ENCODE measurements at places on chromosomes 11 and 22.
A peak's percentile ranks its signal among the peaks of the same experiment; 100 is the strongest.

DNA sequence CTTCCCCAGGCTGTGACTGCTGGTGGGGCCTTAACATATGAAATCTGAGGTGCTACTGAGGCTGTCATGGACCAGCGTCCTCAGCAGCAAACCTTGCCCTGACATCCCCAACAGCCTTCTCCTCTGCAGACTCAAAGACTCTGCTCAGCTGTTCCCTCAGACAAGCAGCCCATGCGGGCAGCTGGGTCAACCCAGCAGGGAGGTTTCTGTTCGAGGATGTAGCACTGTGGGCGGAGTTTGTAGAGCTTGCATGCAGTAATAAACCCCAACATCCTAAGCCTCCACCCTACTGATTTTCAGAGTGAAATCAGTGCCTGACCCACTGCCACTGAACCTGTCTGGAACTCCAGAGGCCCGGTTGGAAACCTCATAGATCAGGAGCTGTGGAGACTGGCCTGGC, 88.8 kb upstream of the XKR3 start:
- no peak for DNase-seq

- DNase-seq: no peak
Observed at GRCh38 chr11:109374032-109374431, 48.0 kb upstream of the C11orf87 start.

- DNase-seq: no peak
Observed at GRCh38 chr11:79512706-79513469, 72.1 kb upstream of the TENM4 start.

GRCh38 chr11:69311767-69312385, 17.9 kb downstream of the MYEOV start:
- peak; percentile 17 for DNase-seq

GRCh38 chr11:64810891-64811272, 531 bp upstream of the MEN1 start:
- peak; percentile 25 for DNase-seq

GRCh38 chr22:30420347-30421125, 5.0 kb upstream of the MTFP1 start:
- DNase-seq: no peak

DNA sequence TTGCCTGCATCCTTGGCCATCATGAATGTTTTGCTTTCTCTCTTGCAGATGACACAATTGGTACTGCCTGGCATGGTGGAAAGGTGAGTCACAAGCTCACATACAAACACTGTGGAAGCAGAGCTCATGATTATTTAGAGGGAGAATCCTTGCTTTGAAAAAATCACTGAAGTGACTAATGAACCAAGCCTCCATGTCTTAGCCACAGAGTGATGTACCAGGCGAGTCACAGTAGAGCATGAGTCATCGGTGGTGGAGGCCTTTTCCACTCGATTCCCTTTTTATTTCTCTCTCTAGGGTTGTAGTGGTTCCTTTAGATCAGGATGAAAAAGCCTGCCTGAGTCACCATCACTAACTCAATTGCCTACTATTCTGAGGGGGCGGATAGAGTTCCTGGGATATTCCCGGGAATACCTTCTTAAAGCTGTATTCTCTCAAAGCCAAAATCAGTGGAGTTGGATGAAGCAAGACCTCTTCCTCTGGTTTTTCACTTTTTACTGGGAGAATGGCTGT, 49.6 kb upstream of the ALKBH3 start:
- DNase-seq: no peak

DNA sequence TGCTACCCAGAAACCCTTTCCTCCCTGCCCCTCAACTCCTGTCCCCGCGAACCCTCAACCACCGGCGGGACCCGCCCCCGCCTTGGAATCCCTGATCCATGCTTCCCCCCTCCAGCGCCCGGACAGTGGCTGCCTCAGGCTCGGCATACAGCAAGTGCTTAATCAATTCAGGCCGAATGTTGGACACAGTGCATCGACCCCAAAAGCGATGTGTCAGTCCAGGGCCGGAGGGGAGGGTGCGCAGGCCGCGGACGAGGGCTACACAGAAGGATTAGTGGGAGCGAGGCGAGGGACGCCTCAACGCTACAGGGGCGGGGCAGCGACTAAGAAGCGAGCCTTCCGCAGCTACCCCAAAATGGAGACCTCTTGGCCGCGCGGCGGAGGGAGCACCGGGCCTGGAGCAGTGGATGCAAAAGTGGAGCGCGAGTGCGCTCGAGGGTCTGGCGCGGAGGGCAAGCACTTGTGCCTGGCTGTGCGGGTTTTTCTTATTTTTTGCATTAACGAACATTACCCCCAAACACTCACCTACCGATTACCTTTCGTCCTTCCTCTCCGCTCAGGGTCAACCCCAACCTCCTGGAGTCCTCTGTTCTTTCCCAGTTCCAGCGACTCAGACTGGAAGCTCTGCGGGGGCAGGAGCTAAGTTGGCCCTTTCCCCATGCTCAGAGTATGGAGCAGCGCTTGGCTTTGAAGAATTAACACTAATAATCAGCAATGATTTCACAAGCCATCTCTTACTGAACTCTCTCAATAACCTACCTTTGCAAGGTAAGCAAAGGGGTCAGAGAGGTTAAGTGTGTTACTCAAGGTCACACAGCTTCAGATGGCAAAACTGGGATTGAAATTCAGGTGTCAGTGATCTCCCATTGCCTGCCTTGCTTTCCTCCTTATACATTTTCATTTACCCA, 30.0 kb upstream of the WNT11 start:
- peak; percentile 37 for DNase-seq

DNA sequence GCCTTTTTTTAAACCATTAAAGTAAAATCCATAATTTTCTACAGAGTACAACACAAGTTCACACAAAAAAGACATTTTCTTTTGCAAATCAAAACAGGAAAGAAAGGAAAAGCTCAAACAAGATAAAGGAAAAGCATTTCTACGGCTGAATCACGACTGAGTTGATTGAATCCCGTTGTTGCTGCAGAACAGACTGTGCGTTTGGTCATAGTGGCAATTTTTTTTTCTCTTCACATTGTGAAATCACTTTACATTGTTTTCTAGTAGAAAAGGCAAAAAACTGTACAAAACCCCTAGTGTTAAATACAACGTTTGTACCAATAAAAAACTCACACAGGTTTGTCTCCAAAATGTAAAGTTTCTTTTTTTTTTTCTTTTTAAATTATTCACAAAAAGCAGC, 17.3 kb upstream of the RAPSN start:
- DNase-seq: no peak

DNA sequence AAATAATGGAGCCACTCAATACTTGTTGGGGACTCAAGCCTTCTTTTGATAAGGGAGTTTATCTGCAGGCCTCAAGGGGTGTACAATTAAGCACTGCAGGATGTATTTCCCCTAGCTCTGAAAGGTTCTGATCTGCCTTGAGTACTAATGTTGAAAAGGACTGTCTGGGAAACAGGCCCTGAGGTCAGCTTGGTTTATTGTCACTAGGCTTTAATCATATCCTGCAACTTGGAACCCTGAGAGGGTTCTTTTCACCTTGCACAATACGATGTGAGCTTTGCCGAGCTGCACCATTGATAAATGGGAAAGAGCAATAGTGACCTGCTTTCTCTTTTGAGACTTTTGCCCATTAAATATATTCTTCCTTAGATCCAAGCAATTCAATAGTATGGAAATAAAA, 31.6 kb upstream of the HORMAD2 start:
- DNase-seq: no peak
